ENCODE measurements at places on chromosomes 3 and 15.

DNA sequence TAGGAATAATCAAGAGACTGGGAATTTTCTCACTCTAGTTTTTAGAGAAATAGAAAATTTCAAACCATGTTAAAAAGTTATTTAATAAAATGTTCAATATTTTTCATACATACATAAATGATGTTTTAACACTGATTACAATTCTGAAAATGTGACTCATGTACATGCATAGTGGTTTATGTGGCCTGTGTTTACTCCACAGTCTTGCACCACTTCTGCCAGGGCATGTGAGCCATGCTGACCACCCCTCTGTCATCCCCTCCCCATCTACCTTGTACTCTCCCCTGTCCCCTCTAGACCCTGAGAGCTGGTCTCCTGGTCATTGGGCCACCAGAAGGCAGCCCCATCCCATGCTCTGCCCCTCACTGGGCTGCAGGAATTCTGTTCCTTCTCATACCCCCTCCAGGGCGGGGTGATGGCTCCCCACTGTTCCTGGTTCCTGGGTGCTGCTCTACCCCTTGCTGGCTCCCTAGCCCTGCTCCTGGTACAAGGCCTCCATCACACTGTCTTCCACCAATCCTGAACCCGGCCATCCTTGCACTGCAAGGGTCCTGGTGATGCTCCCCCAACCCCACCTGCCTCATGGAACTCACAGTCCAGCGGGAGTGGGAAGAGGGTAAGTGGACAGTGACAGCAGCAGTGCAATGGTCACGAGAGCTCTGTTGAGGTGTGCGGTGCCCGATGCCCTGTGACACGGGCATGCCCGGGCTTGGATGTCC is 24.2 kb upstream of the SLC41A3 start:
- DNase-seq, result no peak

GRCh38 chr15:25060996-25061620 is 106.3 kb downstream of the SNRPN start:
- DNase-seq, result no peak

- no peak for DNase-seq
Measured at GRCh38 chr15:29770796-29771195, 51.5 kb downstream of the TJP1 start.

GRCh38 chr3:156792536-156792935 is 33.6 kb upstream of the LEKR1 start:
- DNase-seq, result no peak

DNA sequence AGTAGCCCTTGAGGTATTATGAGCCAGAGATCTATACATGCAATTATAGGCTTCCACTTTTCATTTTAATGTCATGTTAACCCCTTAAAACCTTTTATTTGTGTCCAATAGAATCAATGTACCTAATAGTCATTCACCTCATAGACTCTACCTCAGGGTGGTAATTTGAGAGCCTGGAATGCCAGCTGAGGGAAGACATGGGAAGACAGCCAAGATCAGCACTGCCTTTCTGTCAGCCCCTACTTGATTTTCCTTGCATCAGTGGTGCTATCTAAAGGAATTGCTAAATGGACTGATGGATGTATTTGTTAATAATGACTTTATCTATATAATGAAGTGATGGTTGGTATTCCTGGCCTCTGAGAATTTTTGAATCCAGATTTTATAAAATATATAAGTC is 113.3 kb upstream of the GBE1 start:
- DNase-seq, result no peak

- DNase-seq, result no peak
Measured at GRCh38 chr15:46420990-46421389, 786.2 kb downstream of the SQOR start.

- DNase-seq, result no peak
Measured at GRCh38 chr3:194730365-194730764, 44.7 kb downstream of the FAM43A start.

- no peak for DNase-seq
Measured at GRCh38 chr3:194582196-194582905, 50.9 kb downstream of the TMEM44 start.

DNA sequence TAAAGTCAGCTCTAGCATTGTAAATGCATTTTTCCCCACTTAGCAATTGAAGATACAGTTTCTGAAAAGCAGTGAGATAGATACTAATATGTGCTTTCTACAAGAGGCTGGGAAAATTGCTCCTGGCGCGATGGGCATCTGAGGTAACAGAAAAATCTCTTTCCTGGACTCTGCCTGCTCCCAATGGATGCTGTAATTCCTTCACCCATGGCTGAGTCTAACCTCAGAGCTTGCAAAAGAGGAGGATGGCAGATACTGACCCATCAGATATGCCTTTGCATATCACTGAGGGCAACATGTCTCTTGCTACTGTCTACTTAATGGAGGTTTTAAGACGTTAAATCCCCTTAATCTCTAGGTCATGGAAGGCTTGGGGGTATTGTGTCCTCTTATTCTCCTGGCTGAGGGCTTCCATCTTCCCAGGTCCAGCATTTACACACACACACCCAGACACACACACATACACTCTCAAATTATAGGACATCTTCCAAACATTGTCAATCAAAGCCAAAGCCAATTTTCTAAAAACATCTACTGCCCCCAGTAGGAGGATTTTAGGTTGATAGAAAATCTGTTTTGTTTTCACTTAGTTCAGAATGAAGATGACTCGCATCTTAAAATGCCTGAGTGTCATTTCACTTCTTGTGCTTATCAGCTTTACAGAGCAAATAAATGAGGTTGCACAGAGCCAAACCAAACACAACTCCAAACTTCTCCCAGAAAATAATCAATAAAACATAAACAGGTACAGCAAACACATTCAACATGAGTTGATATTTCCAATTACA is 2.4 kb downstream of the TRPM1 start:
- no peak for DNase-seq

DNA sequence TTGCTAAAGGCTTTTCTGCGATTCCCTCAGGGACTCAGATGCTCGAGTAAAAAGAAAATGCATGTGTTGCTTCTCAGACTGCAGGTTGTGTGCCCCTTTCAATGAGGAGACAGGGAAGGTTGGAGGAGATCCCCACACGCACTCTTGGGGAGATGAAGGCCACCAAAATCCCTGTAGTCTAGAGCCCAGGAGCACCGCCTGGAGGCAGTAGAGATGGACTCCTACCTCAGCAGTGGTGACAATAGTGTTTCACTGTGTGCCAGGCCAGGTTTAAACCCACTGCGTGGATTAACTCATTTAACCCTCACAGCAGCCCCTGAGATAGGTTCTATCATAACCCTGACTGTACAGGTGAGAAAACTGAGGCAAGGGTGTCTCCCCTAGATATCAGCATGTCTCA is 15.2 kb downstream of the MEGF11 start:
- DNase-seq, result no peak

- no peak for DNase-seq
Measured at GRCh38 chr15:72538931-72539330, 64.8 kb downstream of the ARIH1 start.

DNA sequence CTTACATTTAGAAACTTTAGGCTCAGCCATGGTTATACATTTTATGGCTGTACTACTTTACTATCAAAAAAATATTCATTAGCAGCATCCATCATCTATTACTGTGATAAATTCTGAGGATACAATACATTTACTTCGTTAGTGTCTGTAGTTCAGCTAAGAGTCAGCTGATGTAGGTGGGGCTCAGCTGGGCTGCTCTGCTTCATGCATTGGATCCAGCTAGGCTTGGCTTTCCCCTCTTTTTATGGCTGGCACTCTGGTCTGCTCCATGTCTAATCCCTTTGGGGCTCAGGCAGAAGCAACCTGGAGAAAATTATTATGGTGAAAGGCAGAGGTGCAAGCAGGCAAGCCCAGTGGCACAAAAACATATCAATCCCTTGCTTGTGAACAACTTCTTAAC is 930.1 kb upstream of the NR2F2 start:
- DNase-seq, result no peak

GRCh38 chr3:77040216-77040615 is 317 bp downstream of the ROBO2 start:
- no peak for DNase-seq

DNA sequence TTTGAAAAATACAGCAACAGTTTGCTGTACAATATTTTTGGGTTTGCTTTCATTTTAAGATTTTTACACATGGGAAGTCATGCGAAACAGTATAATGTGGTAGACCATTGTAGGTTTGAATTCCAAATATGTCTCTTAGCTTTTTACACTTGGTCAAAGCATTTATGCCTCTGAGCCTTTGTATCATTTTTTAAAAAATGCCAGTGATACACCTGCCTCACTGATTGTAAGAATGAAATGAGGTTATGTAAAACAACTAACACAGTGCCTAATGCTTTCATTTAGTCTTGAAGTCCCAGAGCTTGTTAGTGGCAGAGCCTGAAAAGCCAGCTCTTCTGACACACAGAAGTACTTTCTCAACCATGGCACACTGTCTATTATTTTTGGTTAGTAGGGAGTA is 202.0 kb downstream of the UBE2E2 start:
- no peak for DNase-seq

- DNase-seq, result no peak
Measured at GRCh38 chr3:79973917-79974595, 206.3 kb upstream of the ROBO1 start.

DNA sequence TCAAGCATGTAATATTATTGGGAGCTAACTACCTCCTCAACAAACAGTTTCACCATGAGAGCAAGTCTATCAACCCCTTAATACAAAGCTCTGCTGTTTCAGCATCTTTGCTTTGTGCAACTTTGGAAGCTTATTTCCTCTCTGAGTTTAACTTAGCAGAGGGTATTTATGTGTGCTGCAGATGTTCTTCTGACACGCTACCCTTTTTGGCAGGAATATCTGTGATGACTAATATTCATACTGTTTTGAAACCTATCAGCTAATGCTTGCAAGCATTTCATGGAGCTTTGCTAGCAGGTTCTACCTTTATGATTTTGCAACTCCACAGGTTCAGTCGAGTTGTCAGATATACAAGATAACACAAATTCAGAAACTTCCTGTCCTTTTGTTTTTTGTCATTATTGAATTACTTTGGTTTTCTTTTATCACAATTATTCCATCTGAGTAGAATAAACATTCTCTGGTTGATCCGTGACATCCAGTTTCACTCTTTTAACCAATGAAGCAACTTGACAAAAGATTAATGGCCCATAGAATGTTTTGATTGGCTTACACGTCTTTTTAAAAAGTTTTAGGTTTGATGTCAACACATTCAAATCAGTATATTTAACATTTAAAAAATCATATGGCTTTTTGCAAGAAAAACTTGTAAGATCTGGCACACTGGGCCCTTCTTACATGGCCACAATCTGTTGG is 1.7 kb upstream of the SLC9A9 start:
- no peak for DNase-seq

GRCh38 chr3:180161770-180162169 is 125.0 kb upstream of the PEX5L start:
- no peak for DNase-seq

DNA sequence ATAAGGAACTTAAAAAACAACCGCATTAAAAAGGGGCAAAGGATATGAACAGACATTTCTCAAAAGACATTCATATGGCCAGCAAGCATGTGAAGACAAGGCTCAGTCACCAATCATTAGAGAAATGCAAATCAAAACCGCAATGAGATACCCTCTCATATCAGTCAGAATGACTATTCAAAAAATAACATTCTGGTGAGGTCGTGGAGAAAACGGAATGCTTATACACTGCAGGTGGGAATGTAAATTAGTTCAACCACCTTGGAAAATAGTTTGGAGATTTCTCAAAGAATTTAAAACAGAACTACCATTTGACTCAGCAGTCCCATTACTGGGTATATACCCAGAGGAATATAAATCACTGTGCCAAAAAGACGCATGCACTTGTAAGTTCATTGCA is 496.6 kb upstream of the SGO1 start:
- no peak for DNase-seq

- DNase-seq, result no peak
Measured at GRCh38 chr3:151990696-151991376, 117.4 kb downstream of the SUCNR1 start.

- DNase-seq, result no peak
Measured at GRCh38 chr3:134618478-134619300, 32.1 kb downstream of the KY start.

DNA sequence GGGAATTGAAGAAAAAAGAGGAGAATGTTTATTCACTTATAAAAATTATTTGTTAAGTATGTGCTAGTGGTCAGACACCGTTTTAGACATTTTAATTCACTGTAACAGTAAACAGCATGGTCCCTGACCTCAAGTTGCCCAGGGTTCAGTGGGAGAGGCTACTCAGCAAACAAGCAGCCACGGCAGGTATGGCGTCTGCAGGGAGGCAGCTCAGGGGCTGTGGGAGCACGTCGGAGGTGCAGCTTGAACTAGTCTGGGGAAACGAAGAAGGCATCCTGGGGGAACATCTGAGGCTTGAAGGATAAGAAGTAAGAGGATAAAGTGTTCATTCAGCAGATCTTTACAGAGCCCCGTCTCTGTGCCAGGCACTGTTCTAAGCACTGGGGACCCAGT is 66.0 kb downstream of the CRTC3 start:
- DNase-seq, result no peak

DNA sequence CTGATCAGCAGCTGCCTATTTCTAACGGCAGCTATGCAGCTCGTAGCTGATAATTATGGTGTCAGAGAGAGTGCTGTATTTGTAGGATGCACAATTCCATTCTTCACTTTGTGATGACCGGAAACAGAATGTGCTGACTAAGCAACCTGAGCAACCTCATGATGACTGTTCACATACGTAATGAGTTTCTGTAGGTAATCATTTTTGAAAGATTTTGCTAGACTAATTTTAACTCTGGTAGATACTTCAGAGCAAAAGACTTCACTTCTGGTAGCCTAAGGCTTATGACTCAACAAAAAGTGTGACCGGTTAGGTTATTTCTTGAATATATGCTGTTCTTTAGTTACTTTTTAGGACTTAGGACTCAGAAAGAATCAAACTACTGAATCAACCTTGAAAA is 567.7 kb downstream of the NAALADL2 start:
- no peak for DNase-seq

DNA sequence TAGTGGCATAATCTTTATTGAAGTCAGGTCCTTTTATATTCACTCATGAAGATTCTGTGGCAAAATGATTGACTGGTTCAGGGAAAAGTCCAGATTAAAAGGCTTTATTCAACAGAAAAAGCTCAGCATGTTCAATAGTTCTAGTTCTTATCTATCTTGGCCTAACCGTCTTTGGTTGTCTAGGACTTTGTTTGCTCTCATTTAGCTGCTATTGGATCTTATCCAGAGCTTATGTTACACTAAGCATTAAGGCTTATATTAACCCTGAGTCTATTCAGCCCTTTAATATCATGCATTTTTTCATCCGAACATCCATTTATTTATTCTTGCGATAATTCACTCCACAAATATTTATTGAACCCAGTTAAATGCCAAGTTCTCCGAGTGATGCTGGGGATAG is 601.0 kb upstream of the SGO1 start:
- no peak for DNase-seq

- no peak for DNase-seq
Measured at GRCh38 chr15:56242576-56243162, 1.0 kb downstream of the RFX7 start.

GRCh38 chr15:27353856-27354255 is 382.9 kb downstream of the GABRG3 start:
- no peak for DNase-seq

DNA sequence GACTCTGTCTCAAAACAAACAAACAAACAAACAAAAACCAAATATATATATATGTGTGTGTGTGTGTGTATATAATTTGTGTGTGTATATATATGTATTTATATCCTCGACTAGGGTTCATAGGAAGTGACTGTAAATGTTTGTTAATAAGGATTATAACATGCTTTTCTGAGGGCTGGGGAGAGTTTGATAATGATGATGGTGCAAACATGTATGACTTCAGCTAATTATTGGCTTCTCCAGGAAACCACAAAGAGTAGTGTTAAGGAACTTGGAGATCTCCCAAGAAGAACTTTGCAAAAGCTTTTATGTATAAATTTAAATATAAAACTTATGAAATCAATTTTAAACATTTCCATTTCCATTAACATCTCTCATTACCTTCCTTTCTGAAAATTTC is 3.9 kb upstream of the OPA1 start:
- DNase-seq, result no peak

Measured in activated CD4-positive, alpha-beta memory T cell treated with anti-CD3 and anti-CD28 coated beads for 36 hours (primary cell).